Spinal cord (tissue), 10 donors: ENCODE measurements at places on chromosomes 2 and 18. TPM values are rescaled to one million over a fixed set of nuclear protein-coding genes. Genes with fewer than 3 reads are reported as not detected.

GRCh38 chr2:83068714-83069113, 1390.4 kb downstream of the SUCLG1 start:
- DNase-seq, result no peak

GRCh38 chr2:84276590-84277255, 182.4 kb downstream of the SUCLG1 start:
- no peak for DNase-seq

CENPO gene
- 12.7 TPM for total RNA-seq

LOXL3 gene
- 18.2 TPM for total RNA-seq

DNA sequence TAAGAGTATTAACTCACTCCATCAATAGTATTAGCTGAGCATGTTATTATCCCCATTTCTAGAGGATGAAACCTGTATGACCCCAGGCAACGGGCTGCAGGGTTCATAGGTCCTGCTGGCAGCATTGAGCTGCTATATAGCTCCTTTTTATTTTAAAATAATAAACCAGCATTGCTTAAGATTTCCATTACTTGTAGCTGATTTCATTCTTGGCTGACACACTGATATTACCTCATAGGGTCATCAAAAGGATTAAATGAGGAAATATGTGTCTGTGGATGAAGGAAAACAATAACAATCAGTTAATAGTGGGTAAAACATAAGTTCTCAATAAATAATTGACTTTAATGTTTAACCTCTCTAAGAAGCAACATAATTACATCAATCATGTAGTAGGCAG, 48.3 kb upstream of the NRP2 start:
- DNase-seq, result no peak

ACKR3 gene
- 52.0 TPM for total RNA-seq

DNA sequence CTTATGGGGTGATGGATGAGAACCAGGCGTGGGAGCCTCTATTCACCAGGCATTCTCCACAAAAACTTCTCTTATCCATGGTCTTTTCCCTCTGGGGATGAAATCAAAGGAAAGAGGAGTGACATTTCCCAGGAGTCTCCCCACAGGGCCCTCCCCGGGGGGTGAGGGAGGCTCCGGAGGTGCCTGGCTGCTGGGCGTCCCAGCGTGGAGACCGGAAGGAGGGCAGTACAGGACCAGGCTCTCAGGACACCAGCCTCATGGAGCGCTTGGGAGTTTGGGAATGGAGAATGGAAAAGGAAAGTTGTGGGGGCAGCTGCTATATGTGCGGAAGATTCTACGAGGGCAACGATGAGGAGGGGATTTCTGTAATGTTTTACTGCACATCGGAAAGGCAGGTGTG, 22.1 kb downstream of the CIB4 start:
- DNase-seq, result no peak

UGT1A1 gene
- not detected for total RNA-seq

DNA sequence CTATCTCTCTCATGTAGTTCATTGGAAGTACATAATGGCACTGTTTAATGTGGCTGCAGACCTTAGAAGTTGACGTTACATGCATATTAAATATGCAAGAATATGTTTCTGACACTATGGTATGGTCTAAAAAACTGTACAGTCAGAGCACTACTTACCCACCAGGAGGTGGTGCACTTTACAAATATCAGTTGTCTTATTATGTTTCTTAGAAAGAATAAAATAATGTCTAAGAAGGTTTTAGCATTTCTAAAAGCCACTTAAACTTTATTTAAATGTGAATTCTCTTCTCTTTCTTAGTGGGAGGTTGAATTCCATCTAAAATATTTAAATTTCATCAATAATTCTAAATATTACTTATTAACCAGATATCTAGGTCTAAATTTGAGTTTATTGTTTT, 4.3 kb downstream of the TMEFF2 start:
- DNase-seq, result no peak

- DNase-seq, result peak; percentile 26
These were observed 363.6 kb downstream of the LPIN1 start for GRCh38 chr2:12110074-12110473.

DNA sequence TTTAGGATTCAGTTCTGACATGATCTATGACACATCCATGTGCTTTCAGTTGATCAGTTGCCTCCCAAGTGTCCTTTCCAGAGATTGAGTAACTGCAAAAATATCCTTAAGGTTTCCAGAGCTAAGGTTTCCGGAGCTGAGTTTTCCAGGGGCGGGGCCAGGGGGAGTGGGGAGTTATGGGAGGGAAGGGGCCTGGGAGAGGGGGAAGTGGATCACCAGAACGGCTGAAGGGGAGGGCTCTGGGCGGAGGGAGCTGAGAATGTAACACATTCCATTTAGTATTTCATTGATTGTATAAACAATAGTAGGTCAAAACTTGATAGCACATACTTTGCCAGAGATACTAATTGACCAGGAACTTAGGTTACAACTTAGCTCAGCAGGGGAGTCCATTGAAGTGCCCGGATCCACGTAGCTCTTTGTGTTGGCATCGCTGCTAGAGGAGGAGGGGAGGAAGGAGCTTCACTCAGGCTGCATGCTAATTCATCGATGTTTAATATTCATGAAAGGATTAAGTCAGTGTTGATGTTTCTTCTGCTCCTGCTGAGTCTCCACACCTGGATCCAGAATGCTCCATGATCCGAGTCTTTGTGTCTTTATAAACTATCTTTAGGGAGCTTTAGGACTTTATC, 289.8 kb downstream of the ALPK2 start:
- peak; percentile 74 for DNase-seq

DNA sequence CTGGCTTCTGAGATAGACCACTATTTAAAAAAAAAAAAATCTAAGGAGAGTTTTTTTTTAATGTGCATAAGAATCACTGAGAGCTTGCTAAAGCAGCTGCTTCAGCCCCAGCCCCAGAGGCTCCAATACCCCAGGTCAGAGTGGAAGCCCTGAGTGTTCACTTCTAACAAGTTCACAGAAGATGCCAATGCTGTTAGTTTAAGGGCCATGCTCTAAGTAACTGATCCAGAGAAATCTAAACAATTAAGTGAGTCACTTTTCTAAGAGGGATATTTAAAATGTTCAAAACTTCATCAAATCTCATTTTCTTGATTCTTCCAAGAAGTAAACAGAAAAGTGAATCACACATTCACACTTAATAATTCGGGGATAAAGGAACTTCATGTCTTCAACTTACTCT, 126.4 kb upstream of the CD226 start:
- no peak for DNase-seq

DNA sequence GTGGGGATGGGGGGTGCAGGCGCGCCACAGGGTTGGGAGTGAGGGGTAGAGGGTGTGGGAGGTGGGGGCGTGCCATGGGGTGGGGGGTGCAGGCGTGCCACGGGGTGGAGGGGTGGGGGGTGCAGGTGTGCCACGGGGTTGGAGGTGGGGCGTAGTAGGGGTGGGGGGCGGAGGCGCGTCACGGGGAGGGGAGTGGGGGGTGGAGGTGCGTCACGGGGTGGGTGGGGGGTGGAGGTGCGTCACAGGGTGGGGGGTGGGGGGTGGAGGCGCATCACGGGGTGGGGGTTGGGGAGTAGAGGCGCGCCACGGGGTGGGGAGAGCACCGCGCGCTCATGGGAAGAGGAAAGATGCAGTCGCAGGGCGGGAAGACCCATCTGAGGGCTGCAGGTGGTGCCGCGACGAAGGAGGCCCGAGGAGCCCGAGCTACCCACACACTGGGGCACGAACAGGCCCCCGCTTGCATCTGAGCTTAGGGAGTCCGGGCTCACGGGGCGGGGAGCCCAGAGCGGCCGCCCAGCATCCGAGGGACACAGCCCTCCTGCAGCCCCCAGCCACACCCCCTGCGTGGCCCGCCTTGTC, 37.5 kb downstream of the SNED1 start:
- DNase-seq, result peak; percentile 63

DNA sequence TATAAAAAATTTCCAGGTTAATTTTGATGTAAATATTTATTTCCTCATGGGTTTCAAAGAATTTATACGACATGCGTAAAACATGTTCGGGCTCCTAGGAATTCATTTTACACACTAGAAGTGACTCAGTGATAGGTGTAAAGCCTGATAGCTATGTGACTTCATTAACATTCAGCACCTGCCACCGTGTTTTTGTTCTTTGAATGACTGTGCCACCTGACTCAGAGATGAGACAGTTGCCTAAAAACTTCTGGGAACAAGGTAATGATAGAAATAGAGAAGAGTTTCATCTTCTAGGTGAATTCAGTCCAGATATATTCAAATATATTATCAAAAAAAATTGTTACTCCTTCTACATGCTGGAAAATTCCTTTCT, 10.0 kb downstream of the IL1R2 start:
- DNase-seq, result no peak

INHBB gene
- total RNA-seq, result 2.8 TPM

- no peak for DNase-seq
These were observed 88.5 kb upstream of the RANBP2 start for GRCh38 chr2:108630567-108631405.

GRCh38 chr2:149861034-149861433, 273.5 kb upstream of the MMADHC start:
- DNase-seq, result no peak
